Lung (tissue), 17 donors: ENCODE measurements at places on chromosomes 6 and 20. TPM values are rescaled to one million over a fixed set of nuclear protein-coding genes. Genes with fewer than 3 reads are reported as not detected.
A peak's percentile ranks its signal among the peaks of the same experiment; 100 is the strongest.

Gene MUC22
- 0.11 TPM for total RNA-seq

Gene TRIM39
- total RNA-seq: 14.2 TPM

Gene KCNK17
- total RNA-seq: 6.0 TPM

Gene HMGCLL1
- total RNA-seq: 3.6 TPM

Gene VNN1
- total RNA-seq: 3.5 TPM

Gene ARMH2
- total RNA-seq: 1.5 TPM

Gene TMEM74B
- total RNA-seq: 10.9 TPM

Gene CRISP3
- total RNA-seq: 1.1 TPM

Gene HRH3
- not detected for total RNA-seq

Gene GPX5
- not detected for total RNA-seq

Gene BHLHE23
- not detected for total RNA-seq

Gene KHDC1
- 3.5 TPM for total RNA-seq

GRCh38 chr20:37972256-37973058, 60.8 kb downstream of the TTI1 start:
- DNase-seq: no peak

GRCh38 chr6:144162977-144163376, 12.7 kb downstream of the STX11 start:
- DNase-seq: no peak

- DNase-seq: no peak
These were observed 59.4 kb downstream of the PLCG1 start for GRCh38 chr20:41196653-41197225.

DNA sequence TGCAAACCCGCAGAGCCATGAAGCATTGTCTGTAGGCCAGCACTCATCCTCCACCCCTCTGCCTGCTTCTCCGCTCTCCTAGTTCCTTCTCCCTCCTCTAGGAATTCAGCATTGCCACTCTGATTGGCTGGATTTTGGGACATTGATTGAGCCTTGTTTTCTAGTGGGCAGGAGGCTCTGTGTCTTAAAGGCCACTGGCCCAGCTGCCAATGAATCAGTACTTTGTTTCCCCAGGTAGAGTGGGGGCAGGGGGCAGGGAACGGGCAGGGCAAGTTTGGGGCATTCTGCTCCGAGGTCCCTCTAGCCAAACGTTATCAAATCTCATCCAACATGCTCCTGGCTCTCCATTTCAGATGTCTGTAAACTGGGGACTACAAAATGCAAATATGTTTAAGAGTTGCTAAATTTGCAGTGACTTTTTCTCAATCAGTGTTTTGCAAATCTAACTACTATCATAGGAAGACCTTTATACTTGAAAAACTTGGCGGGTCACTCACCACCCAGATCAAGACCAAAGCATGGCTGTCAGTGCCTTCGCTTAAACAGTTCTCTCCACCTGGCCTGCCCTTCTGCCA, 10.4 kb upstream of the BPI start:
- peak; percentile 25 for DNase-seq

DNA sequence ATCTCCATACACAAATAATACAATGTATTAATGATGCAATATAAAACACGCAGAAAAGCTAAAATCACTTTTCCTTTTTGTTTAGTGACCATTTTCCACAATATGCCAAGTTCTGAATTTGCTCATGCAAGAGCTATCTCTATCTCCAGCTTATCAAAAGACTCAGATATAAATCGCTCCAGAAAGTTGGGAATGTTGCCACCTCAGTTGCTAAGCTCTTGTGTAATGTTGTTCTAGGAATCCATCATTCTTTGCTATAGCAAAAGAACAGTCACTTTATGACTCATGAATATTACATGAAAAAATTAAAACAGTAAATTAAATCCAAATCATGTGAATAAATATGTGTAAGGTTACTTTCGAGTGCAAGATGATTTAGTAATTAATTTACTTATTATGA, 8.7 kb downstream of the PLAGL1 start:
- DNase-seq: no peak

GRCh38 chr20:24079661-24080412, 91.3 kb upstream of the GGTLC1 start:
- no peak for DNase-seq

DNA sequence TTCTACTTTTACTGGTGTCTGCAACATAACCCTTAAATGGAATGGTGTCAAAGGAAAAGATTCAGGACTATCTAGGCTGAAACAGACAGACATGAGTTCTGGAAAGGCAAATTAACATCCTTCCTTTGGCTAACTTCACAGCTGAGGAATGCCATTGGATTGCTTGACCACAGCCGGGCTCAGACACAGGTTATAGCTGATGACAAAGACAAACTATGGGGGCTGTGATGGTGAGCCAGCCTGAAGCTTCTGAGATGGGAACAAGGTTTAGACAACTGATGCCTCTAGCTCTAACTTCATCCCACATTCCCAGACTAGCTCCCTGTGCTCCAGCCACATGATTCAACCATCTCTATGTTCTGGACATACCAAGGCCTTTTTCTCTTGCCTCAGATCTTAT, 15.3 kb downstream of the POLR1C start:
- DNase-seq: no peak

GRCh38 chr6:110359556-110359955, 1.4 kb upstream of the METTL24 start:
- DNase-seq: no peak

DNA sequence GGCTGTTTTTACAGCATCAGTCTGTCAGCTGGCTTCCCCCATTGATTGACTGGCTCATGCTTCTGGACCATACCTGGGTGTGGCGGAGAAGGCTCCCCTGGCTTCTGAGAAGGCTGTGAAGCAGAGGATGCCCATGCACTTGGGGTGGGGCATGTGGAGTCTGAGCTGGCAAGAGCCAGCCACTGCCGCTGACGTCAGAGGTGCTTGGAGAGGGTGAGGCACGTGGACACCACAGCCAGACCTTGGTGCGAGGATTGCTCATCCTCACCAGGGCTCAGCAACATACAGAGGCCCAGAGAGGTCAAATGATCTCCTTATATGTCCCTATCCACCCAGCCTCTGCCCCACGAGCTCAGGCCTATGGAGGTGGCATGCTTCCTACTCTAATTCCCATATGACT, 211.2 kb upstream of the PMEPA1 start:
- no peak for DNase-seq

GRCh38 chr6:89009624-89010059, 46.2 kb upstream of the RNGTT start:
- no peak for DNase-seq

DNA sequence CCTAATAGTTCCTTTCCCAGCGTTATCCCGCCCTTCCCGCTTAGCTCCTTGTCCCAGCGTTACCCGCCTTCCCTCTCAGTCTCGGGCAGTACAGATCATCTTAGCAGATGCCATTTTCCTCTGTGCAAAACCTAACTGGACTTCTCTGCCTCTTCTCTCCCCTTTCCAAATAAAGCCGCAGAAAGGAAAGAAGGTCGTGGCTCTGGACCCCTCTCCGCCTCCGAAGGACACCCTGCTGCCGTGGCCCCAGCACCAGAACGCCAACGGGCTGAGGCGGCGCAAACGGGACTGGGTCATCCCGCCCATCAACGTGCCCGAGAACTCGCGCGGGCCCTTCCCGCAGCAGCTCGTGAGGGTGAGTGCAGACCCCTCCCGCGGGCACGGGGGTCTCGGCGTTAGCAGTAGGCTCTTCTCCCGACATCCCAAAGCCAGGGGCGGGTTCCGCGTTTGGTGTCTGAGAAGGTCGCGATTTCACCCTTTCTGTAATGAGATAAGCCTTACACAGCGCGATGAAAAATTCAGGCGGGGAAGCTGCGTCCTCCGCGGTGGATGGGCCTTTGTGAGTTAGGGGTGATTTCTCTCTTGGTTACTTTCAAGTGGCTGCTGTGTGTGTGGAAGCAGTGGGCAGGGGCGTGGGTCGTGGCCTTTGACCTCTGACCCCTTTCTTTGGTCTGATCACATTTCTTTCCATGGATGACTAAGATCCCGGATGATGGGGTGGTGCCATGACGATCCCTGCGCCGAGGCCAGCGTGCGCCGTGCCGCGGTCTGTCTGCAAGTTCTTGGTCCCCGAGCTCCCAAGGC, 292.7 kb downstream of the TAF4 start:
- DNase-seq: no peak

DNA sequence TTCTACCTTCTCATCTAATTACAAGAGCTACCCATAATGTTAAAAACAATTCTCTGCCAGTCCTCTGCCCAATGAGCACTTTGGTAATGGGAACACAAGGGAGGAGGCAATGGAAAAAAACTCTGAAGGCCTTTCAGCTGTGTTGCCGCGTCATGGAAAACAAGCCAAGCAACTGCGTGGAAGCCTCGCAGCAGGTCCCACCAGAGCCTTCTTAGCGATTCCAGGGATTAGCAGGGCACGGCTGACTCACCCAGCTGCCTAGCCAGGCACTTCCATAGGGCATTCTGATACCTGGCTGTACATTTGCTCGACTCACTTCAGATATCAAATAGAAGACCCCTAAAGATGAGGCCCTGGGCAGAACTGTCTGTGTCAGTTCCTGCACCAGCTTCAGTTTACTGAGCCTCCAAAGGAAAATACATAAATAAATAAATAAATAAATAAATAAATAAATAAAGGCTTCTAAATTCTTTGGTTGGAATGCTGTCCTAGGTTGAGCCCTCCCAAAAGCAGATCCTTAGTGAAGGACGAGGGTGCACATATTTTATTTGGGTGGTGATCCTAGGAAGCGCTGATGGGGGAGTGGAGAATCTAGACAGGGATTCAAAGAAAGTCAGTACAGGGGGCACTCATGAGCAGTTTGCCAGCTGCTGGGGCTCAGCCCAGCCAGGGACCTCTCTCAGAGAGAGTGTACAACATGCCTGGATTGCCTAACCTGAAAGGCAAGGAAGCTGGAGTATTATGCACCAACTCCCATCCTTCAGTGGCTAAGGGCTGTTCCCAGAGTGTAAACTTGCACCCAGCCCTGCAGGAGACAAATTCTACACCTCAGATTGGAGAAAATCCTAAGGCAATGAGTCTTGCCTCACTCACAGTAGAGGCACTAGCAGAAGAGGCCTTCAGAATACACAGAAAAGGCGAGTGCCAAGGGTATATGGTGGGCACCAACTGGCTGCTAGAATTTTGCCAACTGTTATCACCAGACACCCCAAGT, 18.2 kb downstream of the SNAP25 start:
- DNase-seq: no peak

DNA sequence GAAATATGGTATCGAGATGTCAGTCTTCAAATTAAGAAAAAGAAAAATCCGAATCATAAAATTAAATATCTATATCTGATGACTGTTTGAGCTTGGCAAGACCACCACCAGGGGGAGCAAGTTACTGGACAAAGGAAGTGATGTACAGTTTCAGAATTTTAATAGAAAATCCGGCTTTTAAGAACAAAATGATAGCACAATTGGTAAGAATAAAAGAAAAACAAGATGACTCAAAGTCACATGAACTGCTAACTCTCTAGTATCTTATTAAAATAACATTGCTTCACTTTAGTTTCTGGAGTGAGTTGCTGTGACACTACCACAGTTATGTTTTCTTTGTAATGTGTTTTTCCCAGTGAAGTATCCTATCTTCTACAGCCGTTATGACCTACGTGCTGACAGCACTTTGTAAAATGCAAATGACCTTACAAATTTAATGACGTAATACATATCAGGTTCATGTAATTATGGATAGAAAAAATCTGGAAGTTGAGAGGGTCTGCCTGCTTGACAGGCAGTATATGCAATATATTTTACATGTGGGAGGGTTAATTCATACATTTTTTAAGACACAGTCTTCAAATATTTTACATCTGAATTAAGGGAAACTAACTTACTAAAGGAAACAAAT, 405.3 kb upstream of the HS3ST5 start:
- peak; percentile 74 for DNase-seq

DNA sequence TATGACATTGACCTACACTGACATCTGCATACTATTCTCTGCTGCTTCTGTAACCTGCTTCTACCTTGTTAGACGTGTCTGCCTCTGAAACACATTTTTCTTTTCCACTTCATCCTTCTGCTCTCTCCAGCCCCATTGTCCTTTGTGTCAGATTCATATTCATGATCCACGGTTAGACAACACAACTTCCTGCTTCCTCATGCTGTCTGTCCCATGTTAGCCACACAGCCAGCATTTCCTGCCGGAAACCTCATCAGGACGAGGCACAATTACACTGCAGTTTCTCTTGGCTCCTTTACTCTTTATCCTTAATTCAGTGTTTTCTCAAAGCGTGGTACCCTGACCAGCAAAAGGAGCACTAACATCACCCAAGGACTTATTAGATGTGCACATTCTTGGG, 150.2 kb downstream of the TBC1D7 start:
- no peak for DNase-seq

DNA sequence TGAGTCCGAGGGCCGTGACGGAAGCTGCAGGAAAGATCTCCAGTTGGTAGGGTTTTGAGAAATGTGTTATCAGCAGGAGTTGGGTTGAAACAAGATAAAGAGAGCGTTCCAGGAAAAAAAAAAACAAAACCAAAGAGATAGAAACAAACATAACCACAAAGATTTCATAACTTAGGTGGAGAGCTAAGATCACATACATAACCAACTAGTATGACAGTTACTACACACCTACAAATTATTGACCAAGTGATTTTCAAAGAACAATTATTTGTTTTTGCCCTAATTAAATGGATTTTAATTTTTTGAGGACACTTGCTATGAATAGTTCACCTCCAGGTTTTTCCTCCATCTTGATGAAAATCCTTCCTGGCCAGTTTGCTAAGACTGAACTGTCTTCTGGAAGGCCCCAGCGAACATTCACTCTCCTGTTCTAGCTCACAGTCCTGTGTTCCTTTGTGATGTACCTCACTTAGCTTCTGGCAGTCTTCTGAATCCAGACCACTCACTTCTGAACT, 69.4 kb downstream of the SNX9 start:
- DNase-seq: no peak

- DNase-seq: peak; percentile 59
These were observed 532.0 kb downstream of the BCKDHB start for GRCh38 chr6:80638213-80639055.

GRCh38 chr20:58523971-58524315, 8.7 kb upstream of the APCDD1L start:
- DNase-seq: no peak

DNA sequence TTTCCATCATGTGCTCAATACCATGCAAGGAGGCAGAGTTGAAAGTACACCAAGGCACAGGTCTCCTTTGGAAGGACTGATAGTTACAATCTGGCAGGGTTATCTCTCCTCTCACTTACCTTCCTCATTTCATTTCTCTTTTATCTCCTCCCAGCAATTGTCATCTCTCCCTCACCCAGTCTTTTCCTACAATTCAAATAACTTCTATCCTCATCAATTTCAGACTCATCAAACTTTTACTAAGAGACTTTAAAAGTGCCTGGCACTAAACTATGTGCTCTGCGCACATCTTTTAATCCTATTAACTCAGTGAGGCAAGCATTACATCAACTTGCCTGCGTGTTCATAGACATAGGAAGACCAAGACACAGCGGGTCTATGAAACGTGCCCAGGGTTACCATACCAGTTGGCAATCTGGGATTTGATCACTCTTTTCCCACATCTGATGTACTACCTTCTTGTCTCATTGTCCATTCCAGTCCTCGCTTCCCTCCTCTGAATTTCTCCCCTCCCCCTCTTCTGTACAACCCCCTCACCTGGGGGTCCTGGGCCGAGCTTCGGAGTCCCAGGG, 1.2 kb downstream of the VARS1 start:
- DNase-seq: peak; percentile 38

GRCh38 chr20:46458866-46459750, 52.7 kb upstream of the ELMO2 start:
- peak; percentile 68 for DNase-seq
